ENCODE measurements at places on chromosomes 16 and 17.

- no peak for DNase-seq
Measured at GRCh38 chr17:19274893-19275292, 37.7 kb downstream of the EPN2 start.

- DNase-seq, result no peak
Measured at GRCh38 chr16:70612931-70613330, 33.4 kb upstream of the IL34 start.

- no peak for DNase-seq
Measured at GRCh38 chr16:26273607-26274006, 581.8 kb downstream of the HS3ST4 start.

GRCh38 chr17:66670206-66670605 is 164.7 kb upstream of the CACNG5 start:
- no peak for DNase-seq

- DNase-seq, result no peak
Measured at GRCh38 chr17:64158831-64159590, 29.1 kb upstream of the ERN1 start.

DNA sequence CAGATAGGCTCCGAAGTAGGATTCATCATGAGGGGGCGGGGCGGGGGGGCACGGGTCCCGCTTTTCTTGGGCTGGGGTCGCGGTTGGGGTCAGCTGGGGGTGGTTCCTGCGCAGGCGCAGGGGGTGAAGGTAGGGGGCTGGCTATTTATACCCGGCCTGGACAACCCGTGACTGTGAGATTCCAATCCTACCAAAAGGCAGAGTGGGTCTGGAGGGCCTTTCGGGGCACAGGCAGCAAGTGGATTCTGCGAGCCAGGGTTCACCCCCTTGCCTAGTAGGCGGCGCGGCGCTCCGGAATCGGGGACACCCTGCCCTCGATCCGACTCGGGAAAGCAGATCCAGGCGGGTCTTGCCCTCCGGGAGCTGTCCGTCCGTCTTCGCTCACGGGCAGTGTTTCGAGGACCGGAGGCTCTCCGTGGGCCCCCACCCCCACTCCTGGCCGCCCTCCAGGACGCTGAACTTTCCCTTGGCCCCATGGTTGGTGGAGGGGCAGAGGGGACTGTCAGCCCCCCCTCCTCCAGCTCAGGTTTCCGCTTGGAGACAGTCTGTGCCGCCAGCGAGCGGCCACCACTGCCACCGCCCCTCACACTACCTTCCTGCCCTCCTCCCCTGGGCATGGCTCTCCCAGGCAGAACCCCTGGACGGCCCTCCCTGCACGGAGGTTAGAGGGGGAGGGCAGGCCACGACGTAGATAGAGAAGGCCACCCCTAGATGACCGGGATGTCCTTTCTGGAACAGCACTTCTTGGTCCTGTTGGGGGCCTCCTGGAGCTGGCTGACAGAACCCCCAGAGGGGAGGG is 634 bp downstream of the SLC2A4 start:
- no peak for DNase-seq

GRCh38 chr16:77840673-77841501 is 52.5 kb downstream of the VAT1L start:
- DNase-seq, result no peak

DNA sequence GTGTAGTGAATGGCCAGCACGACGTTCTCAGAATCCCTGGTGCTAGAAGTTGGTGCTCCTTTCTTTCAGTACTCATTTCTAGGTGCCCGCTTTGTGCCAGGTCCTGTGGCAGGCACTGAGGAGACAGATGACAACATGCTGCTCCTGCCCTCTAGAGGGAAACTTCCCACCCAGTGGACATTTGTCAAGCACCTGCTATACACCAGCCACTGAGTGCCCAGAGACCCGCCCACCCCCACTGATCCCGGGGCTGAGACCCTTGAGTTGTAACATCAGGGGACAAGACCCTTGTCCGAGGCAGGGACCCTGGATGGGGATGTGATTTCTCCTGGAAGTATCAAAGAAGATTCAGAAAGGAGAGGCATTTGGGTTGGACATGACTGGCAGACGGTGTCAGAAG is 25.1 kb downstream of the UNC13D start:
- DNase-seq, result no peak

- no peak for DNase-seq
Measured at GRCh38 chr17:49452201-49452600, 37.5 kb upstream of the PHB1 start.

- no peak for DNase-seq
Measured at GRCh38 chr17:38415250-38416194, 12.7 kb upstream of the ARHGAP23 start.

GRCh38 chr16:89330177-89330856 is 112.8 kb downstream of the ZNF778 start:
- DNase-seq, result no peak

GRCh38 chr17:56596691-56597494 is 3.4 kb downstream of the NOG start:
- DNase-seq, result no peak

DNA sequence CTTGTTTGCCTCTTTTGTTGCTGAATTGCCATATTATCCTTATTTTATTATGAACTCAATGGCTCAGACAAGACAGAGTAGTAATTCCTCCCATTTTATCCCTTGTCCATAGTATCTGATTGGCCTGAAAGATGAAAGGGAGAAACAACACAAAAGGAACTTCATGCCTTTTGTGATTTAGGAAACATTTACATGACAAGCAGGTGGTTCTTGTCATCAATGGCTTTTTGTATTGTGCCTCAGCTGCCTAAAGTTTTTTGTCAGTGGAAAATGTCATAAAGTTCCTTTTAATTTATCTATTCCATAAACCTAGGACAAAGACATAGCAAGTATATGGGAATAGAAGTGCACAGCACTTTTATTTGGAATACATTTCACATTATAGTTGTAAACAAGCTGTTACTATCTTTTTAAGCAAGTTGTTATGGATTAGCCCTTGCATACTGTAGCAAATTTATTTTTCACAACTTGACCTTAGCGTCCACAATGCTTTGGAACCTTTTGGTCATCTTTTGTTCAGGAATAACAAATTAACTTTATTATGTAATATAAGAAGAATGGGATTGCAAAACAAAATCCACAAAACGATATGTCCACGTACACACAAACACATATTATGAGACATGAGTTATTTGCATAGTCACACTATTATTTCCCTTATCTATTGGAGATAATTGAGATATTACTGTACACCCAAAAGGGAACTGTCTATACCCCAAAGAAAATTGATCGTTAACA is 12.4 kb upstream of the MPHOSPH6 start:
- no peak for DNase-seq

- DNase-seq, result no peak
Measured at GRCh38 chr17:78142119-78142861, 3.9 kb upstream of the C17orf99 start.

DNA sequence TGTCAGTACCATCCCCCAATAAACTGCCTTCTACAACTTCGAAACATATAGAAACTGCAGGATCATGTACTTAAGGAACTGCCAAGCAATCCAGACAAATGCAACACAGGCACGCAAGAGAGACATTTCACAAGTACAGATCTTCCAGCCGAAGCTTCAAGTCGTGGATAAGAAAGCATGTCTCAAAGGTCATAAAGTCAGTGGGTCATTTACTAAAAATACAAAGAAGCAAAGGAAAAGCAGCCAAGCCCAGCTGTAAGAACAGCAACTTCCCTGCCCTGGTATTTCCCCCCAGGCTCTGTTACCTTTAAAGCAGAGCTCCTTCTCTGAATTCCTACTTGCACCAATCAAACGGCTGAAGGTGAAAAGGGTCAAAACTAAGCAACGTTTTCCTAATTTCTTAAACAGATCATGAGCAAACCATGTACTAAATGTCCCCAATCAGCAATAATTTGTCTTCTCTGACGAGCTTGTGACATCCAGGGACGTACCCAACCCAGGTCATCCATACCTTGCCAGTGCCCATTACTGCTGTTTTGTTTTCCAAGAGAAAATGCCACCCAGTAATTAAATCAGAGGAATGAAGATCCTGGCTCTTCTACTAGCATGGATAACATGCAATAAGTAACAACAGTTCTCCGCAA is 1.7 kb downstream of the AKTIP start:
- DNase-seq, result no peak

DNA sequence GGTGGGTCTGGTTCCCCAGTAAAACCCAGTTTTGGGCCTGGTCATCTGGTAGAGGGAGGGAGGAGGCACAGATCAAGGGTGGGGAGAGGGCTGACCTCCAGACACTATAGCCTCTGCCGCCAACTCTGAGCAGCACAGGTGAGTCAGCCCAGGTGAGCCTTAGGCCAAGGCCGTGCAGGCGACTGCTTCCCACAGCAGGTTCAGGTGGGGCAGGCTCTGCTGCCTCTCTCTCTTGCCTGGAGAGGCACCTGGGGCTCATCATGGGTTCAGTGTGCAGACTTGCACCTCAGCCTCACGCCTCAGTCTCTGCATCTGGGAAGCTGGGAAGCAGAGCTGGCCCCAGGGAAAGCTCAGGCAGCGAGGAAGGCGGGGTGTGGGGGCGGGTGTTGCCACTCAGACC is 37.8 kb upstream of the IL34 start:
- DNase-seq, result no peak

DNA sequence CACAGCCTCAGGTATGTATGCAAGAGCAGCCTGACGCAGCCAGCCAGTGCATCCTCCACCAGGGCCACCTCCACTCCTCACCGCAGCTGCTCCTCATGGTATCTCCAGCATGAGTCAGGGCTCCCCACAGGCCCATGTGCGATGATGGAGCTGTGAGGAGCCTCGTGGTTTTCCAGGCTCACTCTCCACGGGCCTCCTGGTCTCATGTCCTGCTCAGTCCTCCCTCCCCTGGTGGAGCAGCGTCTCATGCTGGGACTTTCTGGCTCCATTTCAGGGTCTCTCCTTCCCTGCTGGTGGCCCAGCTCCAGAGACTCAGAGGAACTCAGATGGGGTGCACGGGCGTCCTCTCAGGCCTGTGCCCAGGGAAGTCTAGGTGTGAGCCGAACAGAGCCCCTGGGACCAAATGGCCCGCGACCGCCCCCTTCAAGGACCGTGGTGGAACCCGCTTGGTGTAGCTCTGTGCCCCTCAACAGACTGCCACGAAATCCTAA is 70.4 kb downstream of the METRNL start:
- DNase-seq, result no peak

DNA sequence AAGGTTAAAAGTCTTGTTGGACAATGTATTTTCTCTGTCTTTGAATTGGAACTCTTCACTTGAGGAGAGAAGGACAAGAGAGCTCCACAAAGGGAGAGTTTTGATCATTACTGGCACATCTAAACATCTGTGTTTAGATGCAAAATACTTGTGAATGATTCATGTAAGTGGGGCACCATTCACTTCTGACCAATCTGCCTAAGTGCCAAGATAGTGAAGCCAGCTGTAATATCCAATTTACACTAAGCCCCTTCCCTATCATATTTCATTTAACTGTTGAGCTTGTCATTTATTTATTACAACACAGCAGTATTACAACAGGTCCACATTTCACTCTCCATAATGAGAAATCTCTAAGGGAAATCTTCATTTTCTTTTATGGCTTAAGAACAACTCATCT is 832.3 kb upstream of the GOT2 start:
- no peak for DNase-seq

- DNase-seq, result no peak
Measured at GRCh38 chr17:9644910-9645751, at the start of gene USP43. Gene USP43 (plus strand): TSS chr17:9645517. CDS start chr17:9645633, 116 bp downstream.

GRCh38 chr17:76246080-76247066 is 6.1 kb upstream of the RNF157 start:
- no peak for DNase-seq

DNA sequence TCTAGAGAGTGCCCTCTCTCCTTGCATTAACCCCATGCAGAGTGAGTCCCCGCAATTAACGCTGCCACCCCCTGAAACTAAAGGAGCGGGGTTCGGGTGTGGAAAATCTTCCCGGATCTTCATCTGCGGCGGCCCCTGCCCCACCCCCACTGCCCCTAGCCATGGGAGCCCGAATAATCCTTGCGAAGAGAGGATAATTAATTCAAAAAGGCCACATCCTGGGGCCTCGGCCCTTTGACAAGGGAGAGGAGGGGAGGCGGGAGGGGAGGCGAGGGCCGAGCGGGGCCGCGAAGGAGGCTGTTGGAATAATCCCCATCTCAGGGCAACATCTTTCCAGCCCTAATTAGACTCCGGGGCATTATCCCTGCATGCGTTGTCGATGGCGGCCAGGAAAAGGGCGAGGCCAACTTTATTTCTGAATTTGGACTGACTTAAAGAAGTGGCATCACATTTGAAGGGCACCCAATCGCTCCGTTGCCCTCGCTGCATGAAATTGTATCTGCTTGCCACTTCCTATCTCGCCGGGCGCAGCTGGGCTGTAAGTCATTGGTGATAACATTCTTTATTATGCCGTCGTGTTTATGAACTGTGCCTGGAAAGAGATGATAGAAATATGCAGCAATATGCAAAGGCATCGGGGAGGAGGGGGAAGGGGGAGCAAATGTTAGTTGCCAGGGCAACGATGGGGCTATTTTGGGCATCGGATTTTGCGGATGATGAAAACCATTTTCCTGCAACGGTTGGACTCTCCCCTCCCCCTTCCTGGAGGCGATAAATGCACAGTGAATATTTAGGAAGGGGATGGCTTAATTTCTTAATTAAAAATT is 387.1 kb upstream of the TNRC6C start:
- DNase-seq, result no peak

DNA sequence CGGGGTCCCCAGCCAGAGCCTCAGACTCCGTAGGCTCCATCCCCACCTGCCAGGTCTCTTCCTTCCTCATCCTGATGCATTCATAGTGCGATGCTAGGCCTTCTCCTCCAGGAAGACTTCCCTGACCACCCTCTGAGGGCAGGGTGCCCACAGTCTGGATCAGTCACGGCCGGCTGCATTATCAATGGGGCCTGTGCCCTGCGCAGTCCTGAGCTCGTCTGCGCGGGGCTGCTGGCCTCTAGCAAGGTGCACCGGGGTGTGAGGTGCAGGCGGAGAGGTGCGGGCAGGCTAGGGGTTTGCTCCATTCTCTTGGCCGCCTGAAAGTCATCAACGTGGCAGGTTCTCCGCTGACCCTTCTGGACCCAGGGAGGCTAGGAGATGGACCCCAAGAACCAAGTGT is 56.9 kb upstream of the ACSF3 start:
- DNase-seq, result no peak

GRCh38 chr17:67090341-67090740 is 46.0 kb downstream of the CACNG1 start:
- DNase-seq, result no peak

- DNase-seq, result no peak
Measured at GRCh38 chr16:29911676-29912010, 11.4 kb downstream of the ASPHD1 start.

GRCh38 chr17:9472094-9472493 is 103.5 kb downstream of the STX8 start:
- no peak for DNase-seq

DNA sequence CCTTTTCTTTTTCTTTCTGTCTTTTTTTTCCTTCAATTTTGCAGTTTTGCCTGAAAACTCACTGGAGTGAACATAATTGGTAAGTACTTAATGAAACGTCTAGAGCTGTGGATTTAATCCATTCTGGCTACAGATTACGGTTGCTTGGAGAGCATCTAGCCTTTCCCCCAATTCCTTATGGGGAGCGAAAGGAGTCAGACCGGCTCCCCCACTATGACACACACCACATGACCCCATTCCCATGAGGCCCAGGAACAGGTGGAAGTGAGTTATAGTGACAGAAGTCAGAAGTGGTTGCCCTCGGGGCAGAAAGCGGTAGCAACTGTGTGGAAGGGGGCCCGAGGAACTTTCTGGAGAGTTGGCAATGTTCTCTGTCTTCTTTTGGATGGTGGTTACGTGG is 41.2 kb downstream of the EMP2 start:
- DNase-seq, result no peak
